ENCODE measurements at places on chromosomes 3 and 15.

- DNase-seq = no peak
Measured at GRCh38 chr3:129197321-129197720, 13.6 kb upstream of the CNBP start.

GRCh38 chr3:187913617-187914033 lies 168.4 kb upstream of the BCL6 start:
- DNase-seq = no peak

DNA sequence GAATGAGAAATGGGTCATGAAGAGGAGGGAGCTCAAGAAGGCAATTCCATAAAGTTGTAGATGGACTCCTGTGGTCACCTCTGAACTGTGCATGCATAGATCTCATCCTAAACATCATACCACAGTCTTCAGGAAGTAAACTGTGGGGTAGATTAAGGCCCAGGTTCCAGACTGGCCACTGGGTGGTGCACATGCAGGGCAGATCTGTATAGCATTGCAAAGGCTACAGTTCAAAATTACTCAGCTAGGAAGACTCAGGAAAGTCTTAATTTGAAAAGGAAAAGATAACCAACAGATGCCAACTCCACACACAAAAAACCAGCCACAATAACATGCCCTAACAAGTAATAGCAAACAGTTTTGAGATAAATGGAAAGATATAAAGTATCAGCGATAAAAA lies 20.3 kb downstream of the KY start:
- DNase-seq = no peak

GRCh38 chr3:153348457-153349107 lies 186.6 kb downstream of the RAP2B start:
- no peak for DNase-seq

- DNase-seq = no peak
Measured at GRCh38 chr3:58688574-58688973, 22.0 kb upstream of the FAM3D start.

DNA sequence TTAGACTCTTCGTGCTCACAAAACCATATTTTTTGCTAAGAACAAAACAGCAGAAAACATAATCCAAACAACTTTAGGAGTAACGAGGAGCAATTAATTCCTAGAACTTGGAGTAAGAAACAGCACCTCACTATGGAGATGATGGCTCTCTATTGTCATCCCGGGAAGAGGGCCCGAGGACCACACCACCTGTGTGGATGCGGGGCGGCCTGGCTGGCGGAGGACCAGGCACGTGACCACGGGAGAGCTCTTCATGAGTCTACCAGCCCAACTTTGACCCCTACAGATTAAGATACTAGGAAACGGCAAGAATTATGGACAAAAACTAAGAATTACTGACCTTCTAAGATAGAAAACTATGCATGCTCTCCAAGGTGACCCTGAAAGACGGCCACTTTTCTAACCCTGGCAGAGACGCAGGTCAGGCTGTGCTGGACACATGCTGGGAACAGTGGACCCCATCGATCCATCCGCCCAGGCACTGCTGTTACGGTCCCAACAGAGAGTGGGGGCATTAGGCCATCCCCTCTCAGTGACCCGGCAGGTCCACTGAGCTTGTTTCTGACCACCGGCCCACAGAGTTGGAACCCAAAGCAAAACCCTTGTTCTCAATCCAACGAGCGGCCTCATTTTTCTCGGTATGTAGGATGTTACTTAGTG lies 13.1 kb upstream of the OCA2 start:
- DNase-seq = no peak

- no peak for DNase-seq
Measured at GRCh38 chr3:151890721-151891141, 17.3 kb downstream of the SUCNR1 start.

DNA sequence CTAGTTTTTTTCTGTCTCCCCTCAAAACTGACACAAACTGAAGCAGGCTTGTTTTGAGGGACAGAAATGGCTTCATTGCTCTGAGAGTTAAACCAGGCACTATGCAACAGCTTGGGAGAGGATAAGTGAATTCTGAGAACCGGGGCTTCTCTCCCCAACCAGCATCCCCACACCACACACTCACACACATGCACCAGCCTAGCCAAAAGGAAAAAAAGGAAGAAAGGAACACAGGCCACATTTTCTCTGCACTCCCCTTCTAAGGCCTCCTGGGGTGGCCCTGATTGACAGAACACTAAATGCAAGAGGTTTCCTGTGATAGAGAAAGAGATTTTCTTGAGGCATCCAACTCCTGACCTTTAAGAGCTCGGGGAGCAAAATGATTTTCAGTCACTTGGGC lies 177.5 kb downstream of the TLE3 start:
- DNase-seq = no peak

DNA sequence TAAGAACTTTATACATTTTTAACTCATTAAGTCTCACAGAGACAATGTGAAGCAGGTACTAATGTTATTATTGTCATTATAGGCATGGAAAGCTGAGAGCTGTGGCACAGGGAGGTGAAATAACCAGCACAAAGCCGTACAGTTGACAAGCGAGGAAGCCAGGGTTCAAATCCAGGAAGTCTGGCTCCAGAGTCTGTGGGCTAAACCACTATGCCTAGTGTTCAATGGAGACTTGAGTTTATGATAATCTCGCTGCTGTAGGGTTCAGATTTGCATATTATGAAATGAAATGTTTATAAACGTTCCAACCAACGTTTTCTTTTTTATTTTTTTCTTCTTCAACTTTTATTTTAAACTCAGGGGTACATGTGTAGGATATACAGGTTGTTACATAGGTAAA lies 60.0 kb downstream of the CHST2 start:
- no peak for DNase-seq

GRCh38 chr3:190070622-190071347 lies 49.9 kb downstream of the P3H2 start:
- no peak for DNase-seq

- no peak for DNase-seq
Measured at GRCh38 chr3:190864002-190864401, 1.5 kb upstream of the GMNC start.

GRCh38 chr15:73927003-73927475 lies 777 bp downstream of the LOXL1 start:
- no peak for DNase-seq

DNA sequence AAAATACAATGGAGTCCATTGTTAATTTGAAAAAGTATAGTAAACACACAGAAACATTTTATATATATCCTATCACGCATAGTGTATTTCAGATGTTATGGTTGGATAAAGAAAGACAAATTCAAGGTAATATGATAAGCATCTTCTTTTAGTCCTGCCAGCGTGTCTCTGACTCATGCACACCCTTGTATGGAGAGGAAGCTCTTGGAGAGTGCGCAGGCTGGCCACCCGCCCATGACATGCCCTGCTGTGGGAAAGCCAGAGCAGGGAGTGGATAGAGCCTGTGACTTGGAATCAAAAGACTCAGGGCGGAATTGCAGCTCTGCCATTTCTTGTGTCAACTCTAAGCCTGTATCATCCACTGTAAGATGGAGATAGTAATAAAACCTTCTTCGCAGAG lies 23.0 kb upstream of the COPG1 start:
- DNase-seq = peak; percentile 94

GRCh38 chr3:34140616-34141015 lies 342.2 kb downstream of the PDCD6IP start:
- DNase-seq = no peak

- DNase-seq = no peak
Measured at GRCh38 chr15:53851110-53851848, 91.8 kb upstream of the WDR72 start.

- no peak for DNase-seq
Measured at GRCh38 chr15:68815598-68815997, 5.1 kb downstream of the ANP32A start.

DNA sequence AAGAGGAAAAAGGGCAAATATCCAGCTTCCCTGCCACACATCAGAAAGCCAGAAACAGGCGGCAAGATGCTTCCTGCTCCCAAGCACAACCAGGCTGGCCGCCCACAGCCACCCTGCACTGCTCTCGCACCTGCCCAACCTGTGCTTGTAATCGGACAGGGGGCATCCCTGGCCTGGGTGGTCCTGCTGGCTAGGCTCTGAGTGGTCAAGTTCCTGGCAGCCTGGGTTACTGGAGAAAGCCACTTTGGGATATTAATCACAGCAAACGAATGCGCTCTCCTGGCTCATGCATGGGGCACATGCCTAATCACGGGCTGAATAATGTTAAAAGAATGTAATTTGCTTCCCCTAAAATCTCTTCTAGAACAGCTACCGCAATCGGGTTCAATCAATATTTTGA lies 442.4 kb downstream of the MCTP2 start:
- DNase-seq = no peak

GRCh38 chr3:155664925-155665695 lies 79.8 kb downstream of the PLCH1 start:
- peak; percentile 48 for DNase-seq

- peak; percentile 2 for DNase-seq
Measured at GRCh38 chr3:127254730-127255129, 33.1 kb downstream of the PRR20G start.

DNA sequence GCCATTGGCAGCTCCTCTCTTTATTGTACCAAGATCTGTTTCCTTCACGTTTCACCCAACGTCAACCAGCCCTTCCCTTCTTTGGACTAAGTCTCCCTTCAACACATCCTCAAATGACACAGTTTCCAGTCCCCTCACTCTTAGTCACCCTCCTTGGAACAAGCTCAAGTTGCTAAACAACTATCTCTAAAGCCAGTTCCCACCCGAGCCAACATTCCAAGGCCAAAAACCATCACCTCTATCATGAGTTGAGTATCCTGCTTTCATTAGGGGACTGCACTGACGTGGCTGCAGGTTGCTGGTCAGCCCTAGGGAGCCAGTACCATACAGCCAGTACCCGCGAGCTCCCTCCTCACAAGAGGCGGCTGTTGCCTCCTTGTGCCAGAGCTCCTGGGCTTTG lies 73.8 kb downstream of the LIPC start:
- DNase-seq = no peak

GRCh38 chr15:65095011-65095746 lies 18.6 kb downstream of the KBTBD13 start:
- DNase-seq = no peak

DNA sequence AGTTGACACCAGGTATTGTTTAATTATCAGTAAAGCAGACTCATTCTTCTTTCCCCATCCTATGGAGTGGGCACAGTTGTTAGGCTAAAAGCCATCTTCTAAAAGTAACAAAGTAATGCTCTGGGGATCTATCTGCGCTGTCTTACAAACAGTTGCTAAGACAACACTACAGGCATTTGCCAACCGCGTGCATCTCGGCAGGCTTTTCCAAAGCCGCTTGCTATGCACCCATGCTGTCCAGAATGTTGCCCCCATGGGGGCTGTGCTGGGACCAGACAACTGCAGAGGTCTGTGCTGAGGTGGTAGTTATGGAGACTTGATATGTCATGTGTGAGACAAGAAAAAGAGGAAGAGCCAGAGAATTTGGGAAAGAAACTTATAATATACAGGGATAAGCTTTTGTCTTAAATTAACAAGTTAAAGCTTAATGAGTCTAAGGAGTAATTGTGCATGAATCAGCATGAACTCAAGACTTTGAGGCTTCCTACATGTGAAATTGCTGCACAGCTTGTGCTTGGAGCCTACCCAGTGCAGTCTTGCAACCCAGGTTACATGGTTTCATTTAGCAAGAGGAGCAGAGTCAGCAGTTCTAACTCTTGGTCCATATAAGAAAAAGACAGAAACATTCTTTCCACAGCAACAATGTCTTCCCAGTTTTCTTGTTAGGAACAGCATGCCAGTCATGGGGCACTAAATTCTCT lies 38.9 kb upstream of the DCLK3 start:
- DNase-seq = no peak

- DNase-seq = no peak
Measured at GRCh38 chr3:15310491-15311370, 21.7 kb downstream of the SH3BP5 start.

DNA sequence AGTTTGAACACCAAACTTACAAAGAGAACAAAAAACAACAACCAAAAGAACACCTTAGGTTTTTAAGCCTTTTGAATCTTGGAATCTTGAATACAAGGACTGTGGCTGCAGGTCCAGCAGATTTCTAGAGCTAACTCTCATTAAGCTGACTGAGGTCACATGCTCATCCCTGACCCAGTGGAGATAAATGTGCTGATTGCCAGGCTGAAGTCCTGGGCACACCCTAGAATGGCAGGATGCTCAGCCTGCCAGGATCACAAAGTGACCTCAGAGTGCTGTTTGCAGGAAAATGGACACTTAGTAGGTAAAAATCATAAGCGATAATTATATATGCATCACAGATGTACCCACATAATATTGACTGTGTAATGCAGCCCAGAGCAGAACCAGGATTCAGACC lies 245.3 kb upstream of the NR2E3 start:
- no peak for DNase-seq

- peak; percentile 57 for DNase-seq
Measured at GRCh38 chr3:141413801-141414689, 45.7 kb downstream of the ZBTB38 start.

DNA sequence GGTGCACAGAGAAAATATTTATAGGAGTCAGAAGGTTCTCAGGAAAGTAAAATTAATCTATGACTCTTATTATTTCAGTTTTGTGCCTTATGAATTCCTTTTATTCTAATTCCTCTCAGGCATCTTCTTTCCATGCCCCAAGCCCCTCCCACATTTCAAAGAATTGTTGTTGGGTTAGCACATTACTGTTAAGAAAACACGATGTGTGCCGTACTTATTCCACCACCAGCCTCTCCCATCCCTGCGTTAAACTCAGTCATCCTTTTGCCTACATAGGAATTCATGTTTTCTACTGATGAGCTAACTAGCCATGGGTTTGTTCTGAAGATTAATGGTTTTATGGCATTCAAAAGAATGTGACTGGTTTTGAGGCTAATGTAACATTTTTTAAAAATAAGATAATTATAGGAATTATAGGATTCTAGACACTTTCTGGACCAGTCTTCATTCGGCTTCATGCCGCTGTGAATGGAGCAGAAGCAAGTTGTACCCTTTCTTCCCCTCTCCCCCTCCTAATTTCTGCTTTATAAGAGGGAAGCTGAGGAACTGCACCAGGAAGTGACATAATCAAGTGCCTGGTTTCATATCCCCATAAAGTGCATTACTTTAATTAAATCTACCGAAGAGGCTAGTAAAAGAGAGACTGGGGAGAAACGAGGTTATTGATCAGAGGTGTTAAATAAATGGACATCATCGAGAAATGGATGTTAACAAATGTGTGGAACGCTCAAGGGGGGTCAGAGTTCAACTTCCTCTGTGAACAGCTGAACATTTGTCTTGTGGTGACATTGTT lies 12.3 kb upstream of the MB21D2 start:
- DNase-seq = no peak

DNA sequence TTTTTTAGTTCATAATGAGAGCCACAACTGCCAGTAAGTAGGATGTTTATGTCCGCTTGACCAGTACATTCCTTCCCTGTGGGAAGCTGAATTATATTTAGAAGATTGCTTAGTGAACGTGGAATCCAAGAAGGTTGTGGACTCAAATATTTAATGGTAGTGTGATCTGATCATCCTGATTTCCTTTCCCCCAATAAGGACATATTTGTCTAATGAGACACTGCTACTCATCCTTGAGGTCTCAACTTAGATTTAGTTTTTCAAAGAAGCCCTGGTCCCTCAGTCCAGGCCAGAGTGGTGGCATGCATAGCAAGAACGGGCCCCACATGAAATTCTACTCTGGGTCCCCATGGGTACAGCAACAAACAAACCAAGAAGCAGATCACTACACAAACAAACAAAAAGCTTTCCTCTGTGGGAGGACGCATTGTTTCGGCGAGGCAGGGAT lies 60.8 kb downstream of the USP13 start:
- no peak for DNase-seq

- DNase-seq = peak; percentile 70
Measured at GRCh38 chr3:197456261-197457091, 99.3 kb downstream of the BDH1 start.
